ENCODE measurements at places on chromosomes 4 and X. TPM values are rescaled to one million over a fixed set of nuclear protein-coding genes. Genes with fewer than 3 reads are reported as not detected.

DNA sequence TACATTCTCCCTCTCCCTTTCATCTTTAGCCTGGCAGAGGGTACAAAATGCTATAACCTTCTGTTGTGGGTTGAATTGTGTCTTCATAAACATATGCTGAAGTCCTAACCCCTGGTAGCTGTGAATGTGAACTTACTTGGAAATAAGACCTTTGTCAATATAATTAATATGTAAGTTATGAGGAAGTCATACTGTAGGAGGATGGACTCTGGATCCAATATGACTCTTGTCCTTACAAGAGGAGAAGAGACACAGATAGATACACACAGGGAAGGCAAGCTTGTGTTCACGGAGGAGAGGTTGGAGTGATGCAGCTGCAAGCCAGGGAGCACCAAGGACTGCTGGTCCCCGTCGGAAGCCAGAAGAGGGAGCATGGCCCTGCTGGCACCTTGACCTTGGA lies 94.7 kb downstream of the SLC2A9 start:
- H3K27ac ChIP-seq = no peak overlapping the region
- DNase-seq = no peak
- H3K36me3 ChIP-seq = no peaks in the 10 kb centered on the region
- H3K27me3 ChIP-seq = peaks cover 25% of the 10 kb centered on the region

DNA sequence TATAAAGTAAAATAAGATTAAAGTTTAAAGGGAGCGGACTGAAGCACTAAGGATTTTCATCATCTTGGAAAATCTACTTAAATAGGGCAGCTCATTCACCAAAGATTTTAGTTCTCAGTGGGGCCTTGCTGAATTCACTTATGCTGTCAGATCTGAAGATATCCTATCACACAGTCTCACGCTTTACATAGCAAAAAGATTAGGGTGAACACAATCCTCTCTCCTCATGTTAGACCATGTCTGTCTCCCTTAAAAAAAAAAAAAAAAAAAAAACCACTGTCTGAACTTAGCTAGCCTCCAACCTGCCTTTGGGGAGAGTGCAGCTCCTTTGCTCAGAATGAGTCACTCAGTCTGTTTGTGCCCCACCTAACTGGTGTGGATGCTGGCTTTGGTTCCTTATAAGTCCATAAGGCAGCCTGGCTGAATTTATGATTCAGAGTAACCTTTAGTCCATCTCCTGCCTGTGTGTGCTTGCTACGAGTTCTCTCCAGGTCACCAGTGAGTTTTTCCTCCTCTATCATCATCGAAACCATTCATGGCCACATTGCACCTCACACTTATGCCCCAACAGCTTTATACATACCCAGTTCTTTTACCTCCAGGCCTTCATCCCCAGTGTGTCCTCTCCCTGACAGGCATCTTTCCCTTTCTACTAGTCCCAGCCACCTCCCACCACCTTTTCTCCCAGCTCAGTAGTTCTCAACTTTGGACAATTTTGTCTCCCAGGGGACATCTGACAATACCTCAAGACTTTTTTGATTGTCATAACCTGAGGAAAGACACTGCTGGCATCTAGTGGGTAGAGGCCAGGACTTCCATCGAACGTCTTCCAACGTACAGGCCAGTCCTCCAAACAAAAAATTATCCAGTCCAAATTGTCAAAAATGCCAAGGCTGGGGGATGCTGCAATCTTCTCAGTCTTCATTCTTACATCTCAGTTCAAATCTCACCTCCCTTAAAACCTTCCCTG lies 220.7 kb upstream of the EMCN start:
- peaks cover 16% of the 10 kb centered on the region for H3K4me1 ChIP-seq
- H3K36me3 ChIP-seq = peaks cover 5% of the 10 kb centered on the region
- no peak for DNase-seq
- H3K27me3 ChIP-seq = no peaks in the 10 kb centered on the region
- no peak overlapping the region for H3K4me3 ChIP-seq
- H3K27ac ChIP-seq = no peak overlapping the region

DNA sequence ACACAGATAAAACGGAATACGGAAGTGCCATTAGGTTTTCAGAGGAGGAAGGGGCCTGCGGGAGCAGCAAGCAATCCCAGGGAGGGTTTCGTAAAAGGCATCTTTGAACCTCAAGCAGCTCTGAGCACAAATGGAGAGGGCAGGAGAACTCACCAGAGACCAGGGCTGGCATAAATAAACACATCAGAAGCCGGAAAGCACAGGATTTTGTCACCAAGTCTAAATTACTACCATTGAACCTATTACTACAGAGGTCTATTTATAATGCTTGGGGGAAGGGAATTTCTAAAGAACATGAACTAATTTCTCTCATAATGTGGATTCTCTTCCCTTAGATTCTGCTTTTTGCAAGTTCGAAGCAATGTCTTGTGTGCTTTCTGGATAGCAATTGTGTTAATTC lies 39.6 kb upstream of the MBTPS2 start:
- DNase-seq = no peak
- H3K27ac ChIP-seq = peak overlapping the region; percentile 64
- H3K4me1 ChIP-seq = peaks cover 43% of the 10 kb centered on the region
- no peaks in the 10 kb centered on the region for H3K27me3 ChIP-seq

- no peak for DNase-seq
- no peaks in the 10 kb centered on the region for H3K36me3 ChIP-seq
- no peak overlapping the region for H3K27ac ChIP-seq
- H3K27me3 ChIP-seq = no peaks in the 10 kb centered on the region
- no peak overlapping the region for H3K4me3 ChIP-seq
Measured at GRCh38 chrX:9003041-9003440, 30.9 kb downstream of the FAM9B start.

DNA sequence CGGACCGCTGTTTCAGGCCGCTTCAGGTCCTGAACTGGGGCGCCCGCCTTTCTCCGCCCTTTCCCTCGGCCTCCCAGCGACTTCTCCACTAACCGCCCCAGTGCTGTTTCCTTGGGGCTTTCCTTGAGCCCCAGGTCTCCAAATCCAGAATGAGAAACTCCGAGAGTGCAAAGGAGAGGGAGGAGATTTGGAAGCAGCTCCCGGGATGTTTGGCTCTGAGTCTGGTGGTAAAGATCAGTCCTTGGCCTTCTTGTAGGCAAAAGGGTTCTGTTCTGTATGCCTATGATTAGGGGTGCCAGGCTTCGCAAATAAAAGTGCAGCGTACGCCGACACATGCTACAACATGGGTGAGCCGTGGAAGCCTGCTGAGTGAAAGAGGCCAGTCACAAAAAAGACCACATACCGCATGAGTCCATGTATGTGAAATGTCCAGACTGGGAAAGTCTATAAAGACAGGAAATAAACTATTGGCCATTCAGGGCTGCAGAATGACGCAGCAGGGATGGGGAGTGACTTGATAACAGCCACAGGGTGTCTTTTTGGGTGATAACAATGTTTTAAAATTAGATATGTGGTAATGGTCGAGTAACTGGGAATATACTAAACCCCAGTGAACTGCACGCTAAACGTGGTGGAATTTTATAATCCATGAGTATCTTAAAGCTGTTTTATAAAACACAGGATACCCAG lies 99.8 kb downstream of the TRAPPC11 start:
- H3K4me3 ChIP-seq = no peak overlapping the region
- H3K27me3 ChIP-seq = peaks cover 5% of the 10 kb centered on the region
- peaks cover 7% of the 10 kb centered on the region for H3K4me1 ChIP-seq
- no peak overlapping the region for H3K27ac ChIP-seq

GRCh38 chrX:12978205-12979025 lies 3.5 kb downstream of the TMSB4X start:
- H3K27me3 ChIP-seq = no peaks in the 10 kb centered on the region
- peaks cover 35% of the 10 kb centered on the region for H3K4me1 ChIP-seq
- peaks cover 23% of the 10 kb centered on the region for H3K36me3 ChIP-seq

DNA sequence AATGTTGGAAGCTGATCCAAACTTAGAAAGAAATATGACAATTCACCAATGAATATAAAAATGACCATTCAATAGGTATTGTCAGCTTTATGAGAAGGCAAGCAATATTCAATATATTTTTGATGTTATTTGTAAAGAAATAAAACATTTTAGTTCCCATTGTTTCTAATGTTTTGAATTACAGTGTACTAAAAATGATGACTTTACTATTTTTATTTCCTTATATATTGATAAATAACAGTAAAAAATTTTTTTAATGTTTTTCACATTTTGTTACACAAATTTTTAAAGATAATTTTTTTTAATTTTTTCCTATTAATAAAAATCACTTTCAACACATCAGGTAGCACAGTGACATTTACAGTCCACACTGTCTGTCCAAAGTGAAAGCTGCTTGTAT lies 565.5 kb upstream of the FAM241A start:
- peaks cover 22% of the 10 kb centered on the region for H3K27me3 ChIP-seq
- no peaks in the 10 kb centered on the region for H3K4me1 ChIP-seq
- H3K27ac ChIP-seq = no peak overlapping the region
- no peak for DNase-seq

DNA sequence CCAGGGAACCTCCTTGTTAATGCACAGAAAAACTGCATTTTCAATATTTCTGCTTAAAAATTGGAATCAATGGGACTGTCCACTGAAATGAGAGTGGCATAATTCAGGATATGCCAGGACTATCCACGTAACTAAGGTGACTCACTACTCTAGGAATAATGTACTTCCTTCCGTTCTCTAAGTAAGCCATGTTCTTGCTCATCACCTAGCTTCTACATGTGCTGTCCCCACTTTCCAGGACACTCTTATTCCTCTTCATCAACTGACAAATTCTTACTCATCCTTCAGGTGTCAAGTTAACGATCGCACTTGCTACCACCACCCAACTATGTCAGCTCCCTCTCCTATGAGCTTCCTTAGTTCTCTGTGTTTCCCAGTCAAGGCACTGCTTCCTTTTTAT lies 342.8 kb upstream of the F9 start:
- no peaks in the 10 kb centered on the region for H3K27me3 ChIP-seq
- H3K27ac ChIP-seq = no peak overlapping the region
- DNase-seq = no peak
- H3K4me3 ChIP-seq = no peak overlapping the region

GRCh38 chrX:70427365-70427764 lies 4.3 kb downstream of the GDPD2 start:
- no peak overlapping the region for H3K4me3 ChIP-seq
- H3K27ac ChIP-seq = no peak overlapping the region
- H3K27me3 ChIP-seq = no peaks in the 10 kb centered on the region
- no peak for DNase-seq
- no peaks in the 10 kb centered on the region for H3K4me1 ChIP-seq

DNA sequence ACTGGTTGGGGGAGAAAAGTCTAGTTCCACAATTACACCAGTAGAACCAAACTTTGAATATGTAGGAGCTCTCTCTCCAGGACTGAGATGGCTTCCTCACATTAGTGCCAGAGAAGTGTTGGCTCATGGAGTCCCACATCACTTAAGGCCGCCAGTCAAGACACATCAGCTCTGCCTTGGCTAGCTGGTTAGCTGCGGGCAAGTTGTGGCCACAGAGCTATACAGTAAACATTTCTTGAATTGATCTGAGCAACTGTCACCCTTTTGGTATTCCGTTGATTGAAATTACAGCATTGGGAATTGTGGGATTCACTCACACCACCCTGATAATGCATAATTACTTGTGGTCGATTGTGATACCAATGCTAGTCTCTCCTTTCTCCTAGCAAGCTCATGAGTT lies 76.2 kb downstream of the LNX1 start:
- no peak overlapping the region for H3K27ac ChIP-seq
- no peaks in the 10 kb centered on the region for H3K36me3 ChIP-seq
- DNase-seq = no peak
- no peaks in the 10 kb centered on the region for H3K27me3 ChIP-seq
- peaks cover 10% of the 10 kb centered on the region for H3K4me1 ChIP-seq

DNA sequence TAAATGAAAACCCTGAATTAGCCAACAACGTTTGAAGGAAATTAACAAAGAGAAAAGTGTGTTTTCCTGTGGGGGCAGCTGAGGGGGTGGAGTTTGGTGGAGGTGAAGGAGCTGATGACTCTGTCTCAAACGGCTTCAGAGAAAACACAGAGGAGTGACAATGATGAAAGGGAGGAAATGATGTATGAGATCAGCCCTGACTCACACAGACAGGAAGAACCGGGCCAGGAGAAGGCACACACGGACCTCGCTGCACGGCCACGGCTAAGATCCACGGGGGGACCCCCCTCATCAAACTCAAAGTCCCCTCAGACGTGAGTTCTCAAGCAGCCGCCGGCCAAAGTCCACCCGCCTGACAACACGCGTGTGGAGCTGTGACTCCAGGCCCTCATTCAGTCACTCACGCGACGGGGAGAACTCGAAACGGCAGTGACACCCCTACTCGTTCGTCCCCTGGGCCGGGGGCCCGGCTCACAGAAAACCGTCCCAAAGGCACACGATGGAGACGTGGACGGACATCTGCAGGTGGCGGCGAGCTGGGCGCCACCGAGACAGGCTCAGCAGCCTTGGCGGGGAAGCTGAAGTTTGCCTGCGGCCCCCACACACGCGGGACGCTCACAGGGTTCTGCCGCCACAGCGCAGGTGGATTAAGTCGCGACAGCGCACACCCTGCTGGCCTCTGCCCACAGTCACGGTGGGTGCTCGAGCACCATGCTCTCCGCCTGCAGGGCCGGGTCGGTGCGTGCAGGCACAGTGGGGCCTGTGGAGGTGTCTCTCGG lies 28.8 kb downstream of the PPP2R3B start:
- DNase-seq = peak; percentile 90
- peak overlapping the region; percentile 9 for H3K27ac ChIP-seq
- no peaks in the 10 kb centered on the region for H3K27me3 ChIP-seq
- H3K4me1 ChIP-seq = peaks cover 13% of the 10 kb centered on the region
- H3K4me3 ChIP-seq = no peak overlapping the region

DNA sequence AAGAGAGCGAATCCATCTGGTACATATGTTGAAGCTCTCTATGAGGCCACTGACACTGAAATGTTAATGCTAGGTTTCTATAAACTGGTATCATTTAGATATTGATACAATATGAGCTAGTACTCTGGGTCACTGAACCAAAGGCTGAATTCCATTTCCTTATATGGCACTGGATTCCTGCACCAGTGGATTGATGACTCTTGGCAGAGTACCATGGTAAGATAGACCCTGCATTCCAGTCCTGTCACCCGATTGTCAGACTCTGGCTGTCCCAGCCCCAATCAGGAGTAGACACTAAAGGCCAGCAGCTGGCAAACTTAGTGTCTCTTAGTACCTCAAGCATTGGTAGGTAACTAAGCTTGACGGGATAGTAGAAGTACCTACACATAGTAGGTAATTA lies 44.0 kb upstream of the EOLA2 start:
- H3K27ac ChIP-seq = no peak overlapping the region
- DNase-seq = no peak
- H3K27me3 ChIP-seq = no peaks in the 10 kb centered on the region
- H3K4me3 ChIP-seq = no peak overlapping the region
- H3K36me3 ChIP-seq = no peaks in the 10 kb centered on the region

The TMEM154 gene
- total RNA-seq = 1.8 TPM

The COX7B2 gene
- total RNA-seq = not detected

The TKTL1 gene
- not detected for total RNA-seq

All from chondrocyte (in vitro differentiated cells).